Spleen (tissue), 13 donors: ENCODE measurements at places on chromosomes 3 and 15. TPM values are rescaled to one million over a fixed set of nuclear protein-coding genes. Genes with fewer than 3 reads are reported as not detected.

DNA sequence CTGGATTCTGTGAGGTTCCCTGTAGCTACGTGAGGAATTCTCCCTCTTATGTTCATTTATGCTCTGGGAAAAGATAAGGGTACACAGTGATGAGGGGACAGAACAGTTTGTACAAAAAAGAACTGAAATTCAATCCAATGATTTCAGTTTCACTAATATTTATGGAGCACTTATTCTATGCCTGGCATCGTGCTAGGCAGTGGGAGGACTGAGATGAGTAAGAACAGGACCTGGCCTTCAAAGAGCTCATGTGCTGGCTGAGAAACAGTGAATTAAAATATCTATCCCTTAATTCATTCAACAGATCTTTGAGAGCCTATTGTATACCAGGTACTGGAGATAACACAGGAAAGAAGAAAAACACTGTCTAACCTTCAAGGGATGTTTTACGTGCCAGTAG lies 22.2 kb downstream of the SSR3 start:
- no peaks in the 10 kb centered on the region for H3K4me1 ChIP-seq
- H3K27ac ChIP-seq, result no peak overlapping the region
- no peak overlapping the region for H3K4me3 ChIP-seq
- DNase-seq, result no peak

GRCh38 chr3:83454353-83454752 lies 1504.4 kb upstream of the CADM2 start:
- no peak overlapping the region for H3K27ac ChIP-seq
- H3K4me3 ChIP-seq, result no peak overlapping the region
- no peaks in the 10 kb centered on the region for H3K4me1 ChIP-seq
- H3K36me3 ChIP-seq, result no peaks in the 10 kb centered on the region
- no peak for DNase-seq
- H3K27me3 ChIP-seq, result no peaks in the 10 kb centered on the region

GRCh38 chr3:10160346-10160745 lies 4.4 kb upstream of the IRAK2 start:
- no peak for DNase-seq
- no peaks in the 10 kb centered on the region for H3K27me3 ChIP-seq
- H3K36me3 ChIP-seq, result no peaks in the 10 kb centered on the region
- H3K4me1 ChIP-seq, result peaks cover 36% of the 10 kb centered on the region
- no peak overlapping the region for H3K4me3 ChIP-seq

GRCh38 chr3:2661078-2661477 lies 449.1 kb downstream of the IL5RA start:
- no peaks in the 10 kb centered on the region for H3K27me3 ChIP-seq
- no peak overlapping the region for H3K4me3 ChIP-seq
- no peaks in the 10 kb centered on the region for H3K4me1 ChIP-seq

GRCh38 chr3:98058244-98058960 lies 23.3 kb upstream of the GABRR3 start:
- H3K27me3 ChIP-seq, result no peaks in the 10 kb centered on the region
- no peak overlapping the region for H3K27ac ChIP-seq
- no peak for DNase-seq
- H3K4me1 ChIP-seq, result no peaks in the 10 kb centered on the region
- no peak overlapping the region for H3K4me3 ChIP-seq
- no peaks in the 10 kb centered on the region for H3K36me3 ChIP-seq

Gene DNAH12
- 0.15 TPM for total RNA-seq

Gene ALPK3
- total RNA-seq, result 0.83 TPM

Gene EAF2
- 33.3 TPM for total RNA-seq

Gene ACP3
- total RNA-seq, result 7.3 TPM

Gene SERINC4
- not detected for total RNA-seq

Gene NPAP1
- total RNA-seq, result 0.23 TPM

Gene SLC28A1
- not detected for total RNA-seq

Gene FOXB1
- not detected for total RNA-seq

Gene MGLL
- 107 TPM for total RNA-seq
